ENCODE measurements at places on chromosomes 3 and 15.
A peak's percentile ranks its signal among the peaks of the same experiment; 100 is the strongest.

- DNase-seq, result no peak
Measured at GRCh38 chr15:59686389-59686788, 2.7 kb downstream of the BNIP2 start.

DNA sequence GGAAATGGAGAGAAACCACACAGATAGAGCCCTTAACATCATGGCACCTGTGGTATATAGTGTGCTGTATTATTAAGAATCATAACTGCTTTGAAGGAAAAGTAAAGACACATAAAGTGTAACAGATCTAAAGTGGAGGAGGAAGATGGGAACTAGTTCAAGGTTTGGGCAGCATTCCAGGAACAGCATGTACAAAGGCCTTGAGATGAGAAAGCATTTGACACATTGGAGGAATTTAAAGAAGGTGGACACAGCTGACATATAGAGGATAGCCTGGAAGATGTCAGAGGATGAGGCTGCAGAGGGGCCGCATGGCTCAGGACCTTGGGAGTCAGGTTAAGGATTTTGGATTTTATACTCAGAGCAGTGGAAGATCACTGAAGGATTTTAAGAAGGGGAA, 39.0 kb downstream of the LRTM1 start:
- DNase-seq, result no peak

DNA sequence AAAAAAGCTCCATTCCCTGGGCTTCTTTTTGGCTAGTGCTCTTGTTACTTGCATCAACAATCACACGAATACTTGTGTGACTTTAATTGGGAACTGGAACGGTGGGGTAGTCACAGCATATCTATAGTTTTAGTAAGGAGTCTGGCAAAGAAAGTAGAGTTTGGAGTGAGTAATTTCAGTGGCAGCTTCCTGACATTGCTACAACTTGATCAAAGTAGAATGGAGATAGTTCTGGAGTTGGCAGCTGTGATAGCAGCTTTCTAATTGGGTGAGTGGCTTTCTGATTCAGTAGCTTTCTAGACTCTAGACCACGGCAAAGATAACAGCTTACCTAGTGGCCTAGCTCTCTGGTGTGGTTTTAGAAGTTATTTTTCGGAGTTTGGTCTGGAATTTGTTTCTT, 475.0 kb downstream of the TUSC7 start:
- no peak for DNase-seq

- DNase-seq, result no peak
Measured at GRCh38 chr3:189954733-189955665, 165.7 kb downstream of the P3H2 start.

- DNase-seq, result no peak
Measured at GRCh38 chr3:8903191-8903590, 60.1 kb downstream of the RAD18 start.

DNA sequence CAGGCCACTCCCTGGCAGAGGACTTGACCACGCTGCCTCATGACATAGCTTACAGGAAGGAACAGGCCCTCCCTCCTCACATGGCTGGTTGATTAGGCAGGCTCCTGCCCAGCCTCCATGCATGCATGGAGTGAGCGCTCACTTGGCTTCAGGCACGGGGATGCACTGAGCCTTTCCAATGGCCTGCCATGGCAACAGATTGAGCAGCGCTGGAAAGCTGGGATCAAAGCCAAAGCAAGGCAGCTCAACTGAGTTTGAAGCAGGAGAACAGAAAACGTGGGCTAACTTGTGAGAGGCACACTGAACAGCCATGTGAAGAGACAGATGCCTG, 5.9 kb upstream of the GRAMD2A start:
- DNase-seq, result peak; percentile 84

GRCh38 chr15:92803852-92804609, 96.1 kb upstream of the CHD2 start:
- no peak for DNase-seq

DNA sequence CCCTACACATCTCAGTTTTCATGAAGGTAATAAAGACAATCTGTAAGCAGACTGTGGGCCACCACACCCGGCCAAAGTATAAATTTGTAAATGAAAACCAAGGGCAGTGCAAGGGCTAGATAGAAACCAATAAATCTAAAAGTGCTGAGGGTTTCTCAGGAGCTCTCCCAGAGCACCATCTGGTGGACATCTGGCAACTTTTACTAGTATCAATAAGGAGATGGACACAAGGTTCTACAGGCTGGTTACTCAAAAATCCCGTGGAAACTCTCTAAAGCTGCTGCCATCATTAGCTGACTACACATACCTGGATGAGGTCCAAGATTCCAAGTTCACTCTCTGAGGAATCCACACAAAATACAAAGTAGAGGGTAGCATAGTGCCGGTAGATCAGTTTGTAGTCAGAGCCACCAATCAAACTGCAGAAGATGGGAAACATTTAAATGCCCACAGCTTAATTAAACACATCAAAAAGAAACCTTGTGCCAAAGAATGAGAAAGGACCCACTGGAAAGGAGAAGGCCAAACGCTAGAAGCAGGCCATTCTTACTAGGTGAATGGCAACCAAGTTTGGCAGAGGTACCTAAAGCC, 5.5 kb downstream of the AP3S2 start:
- no peak for DNase-seq

GRCh38 chr3:10949197-10949596, 43.4 kb upstream of the SLC6A1 start:
- peak; percentile 89 for DNase-seq

DNA sequence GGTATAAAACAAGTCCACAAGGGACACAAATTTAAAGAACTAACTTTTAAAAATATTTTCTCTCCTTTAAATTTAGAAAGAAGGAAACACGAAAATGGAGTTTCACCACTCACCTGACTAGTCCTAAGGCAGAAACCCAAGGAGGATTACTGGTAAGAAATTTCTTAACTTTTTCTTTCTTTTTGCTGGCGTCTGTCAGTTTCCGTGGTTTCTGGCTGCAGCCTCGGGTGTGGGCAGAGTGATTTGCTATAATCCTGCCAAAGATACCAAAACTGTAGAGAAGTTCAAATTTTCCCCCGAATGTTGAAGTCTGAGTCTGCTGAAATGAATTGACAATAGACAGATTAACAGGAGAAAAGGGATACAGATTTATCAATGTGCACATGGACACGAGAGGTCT, 843.6 kb upstream of the ALCAM start:
- no peak for DNase-seq

DNA sequence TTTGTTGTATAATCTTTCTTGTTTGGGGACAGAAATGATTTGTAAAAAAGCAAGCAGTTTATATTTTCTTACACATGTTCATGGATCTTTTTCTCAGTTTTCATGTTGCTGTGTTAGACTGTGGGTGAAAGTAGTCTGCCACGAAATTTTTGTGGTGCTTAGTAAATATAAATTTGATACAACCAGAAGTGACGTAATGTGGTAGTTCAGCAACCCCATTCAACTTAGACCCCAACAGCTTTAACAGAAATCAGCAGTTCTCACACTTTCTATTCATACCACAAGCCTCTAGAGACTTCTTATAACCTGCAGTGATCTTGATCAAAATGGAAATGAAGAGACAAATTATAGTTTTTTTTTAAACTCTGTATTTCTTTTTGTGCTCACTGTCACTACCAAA, 120.2 kb upstream of the IGSF10 start:
- DNase-seq, result no peak

- DNase-seq, result no peak
Measured at GRCh38 chr15:100170291-100171210, 171.2 kb downstream of the ADAMTS17 start.

DNA sequence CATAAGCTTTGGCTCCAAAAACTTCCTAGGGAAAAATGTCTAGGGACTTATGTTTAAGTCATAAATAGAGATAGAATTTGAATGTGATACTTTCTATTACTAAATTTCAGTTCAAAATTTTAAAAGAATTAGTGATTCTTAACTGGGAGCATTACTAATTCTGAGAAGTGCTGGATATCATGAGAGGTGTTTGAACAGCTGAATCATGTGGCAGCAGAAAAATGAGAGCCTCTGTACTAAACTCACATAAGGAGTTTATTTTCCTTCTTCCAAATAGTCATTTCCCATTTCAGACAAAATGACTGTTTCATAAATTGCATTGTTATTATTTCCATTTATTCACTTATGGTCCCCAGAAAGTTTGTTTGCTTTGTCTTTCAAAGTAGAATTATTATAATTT, 62.7 kb downstream of the SLMAP start:
- DNase-seq, result no peak

GRCh38 chr3:183541738-183542137, 13.8 kb downstream of the KLHL6 start:
- DNase-seq, result no peak

DNA sequence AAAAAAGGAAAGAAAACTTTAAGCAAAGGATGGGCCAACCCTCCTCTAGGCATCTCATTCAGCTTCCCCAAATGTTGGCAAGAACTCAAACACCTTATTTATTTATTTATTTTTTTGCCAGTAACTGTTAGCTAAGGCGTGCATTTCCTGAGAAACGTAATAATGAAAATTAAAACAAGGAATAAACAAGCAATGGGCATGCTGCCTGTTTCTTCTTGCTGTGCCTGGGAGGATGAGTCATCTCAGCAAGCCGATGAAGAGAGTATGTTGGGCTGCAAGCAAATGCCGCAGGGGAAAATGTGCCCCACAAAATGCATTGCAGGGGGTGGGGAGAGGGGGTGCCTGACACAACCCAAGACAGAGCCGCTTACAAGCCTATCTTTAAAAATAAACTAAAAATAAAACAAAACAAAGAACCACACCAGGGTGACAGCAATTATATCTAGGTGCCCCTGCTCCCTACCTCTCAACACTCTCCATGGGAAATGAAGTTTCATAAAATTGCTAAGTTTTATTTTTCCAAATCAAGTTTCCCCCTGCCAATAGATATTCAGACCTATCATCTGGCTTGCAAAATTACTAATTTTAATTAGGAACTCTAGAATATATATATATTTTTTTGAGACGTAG, 40.3 kb downstream of the EIF4E3 start:
- DNase-seq, result peak; percentile 54

DNA sequence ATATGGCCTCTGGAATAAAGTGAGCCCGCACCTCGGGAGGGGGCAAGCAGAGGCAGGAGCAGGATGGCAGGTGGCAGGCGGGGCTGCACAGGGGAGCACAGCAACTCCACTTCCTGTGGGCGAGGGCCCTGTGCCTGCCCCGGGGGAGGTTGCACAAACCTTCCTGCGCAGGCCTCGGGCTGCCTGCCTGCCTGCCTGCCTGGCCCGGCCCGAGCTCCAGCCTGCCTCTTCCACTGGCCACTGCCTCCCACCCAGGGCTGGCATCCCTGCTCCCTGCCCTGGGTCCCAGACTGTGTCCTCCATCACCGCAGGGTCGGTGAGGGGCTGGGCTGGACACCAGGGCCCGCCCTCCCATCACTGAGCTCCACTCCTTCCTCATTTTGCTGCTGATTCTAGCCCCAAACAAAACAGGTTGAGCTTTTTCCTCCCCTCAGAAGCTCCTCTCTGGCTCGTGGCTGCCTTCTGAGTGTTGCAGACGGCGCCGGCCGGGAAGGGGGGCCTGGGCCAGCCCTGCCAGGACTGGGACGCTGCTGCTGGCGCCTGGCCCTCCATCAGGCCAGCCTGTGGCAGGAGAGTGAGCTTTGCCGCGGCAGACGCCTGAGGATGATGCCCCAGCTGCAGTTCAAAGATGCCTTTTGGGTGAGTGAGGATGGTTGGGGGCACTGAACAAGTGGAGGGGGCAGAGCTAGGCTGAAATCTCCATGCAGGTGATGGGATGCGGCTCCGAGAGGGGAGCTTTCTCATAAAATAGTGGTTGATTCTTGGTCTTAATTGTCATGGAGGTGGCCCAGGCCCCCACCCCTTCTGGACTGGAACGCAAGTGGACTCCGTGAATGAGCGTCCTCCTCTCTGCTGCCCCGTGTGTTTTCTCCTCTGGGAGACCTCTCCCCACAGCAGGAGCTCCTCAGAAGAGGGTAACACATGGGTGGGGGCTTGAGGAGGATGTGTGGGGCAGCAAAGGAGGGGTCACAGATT, at the start of gene PSTPIP1:
Gene PSTPIP1 (plus strand): TSS at position 156 of the 975 bp plus-strand sequence. CDS start 448 bp downstream, at position 604.
- peak; percentile 12 for DNase-seq

Measured in spinal cord (tissue), 10 donors.